ENCODE measurements at places on chromosomes 16 and 17.

- H3K27ac ChIP-seq = peak overlapping the region; percentile 98
- DNase-seq = no peak
- peaks cover 20% of the 10 kb centered on the region for H3K36me3 ChIP-seq
- H3K27me3 ChIP-seq = no peaks in the 10 kb centered on the region
- H3K4me3 ChIP-seq = peak overlapping the region; percentile 98
Measured at GRCh38 chr17:7582396-7583252, 1.0 kb upstream of the MPDU1 start.

- H3K4me3 ChIP-seq = no peak within 1 kb of the TSS
- H3K27me3 ChIP-seq = no peaks in the 10 kb centered on the region
- no peaks in the 10 kb centered on the region for H3K4me1 ChIP-seq
- no peaks in the 10 kb centered on the region for H3K36me3 ChIP-seq
Measured at GRCh38 chr16:23302045-23302956, at the start of gene SCNN1B. TSS of gene SCNN1B (plus strand) at chr16:23302302. CDS start at chr16:23348600, 46,298 bp downstream.

DNA sequence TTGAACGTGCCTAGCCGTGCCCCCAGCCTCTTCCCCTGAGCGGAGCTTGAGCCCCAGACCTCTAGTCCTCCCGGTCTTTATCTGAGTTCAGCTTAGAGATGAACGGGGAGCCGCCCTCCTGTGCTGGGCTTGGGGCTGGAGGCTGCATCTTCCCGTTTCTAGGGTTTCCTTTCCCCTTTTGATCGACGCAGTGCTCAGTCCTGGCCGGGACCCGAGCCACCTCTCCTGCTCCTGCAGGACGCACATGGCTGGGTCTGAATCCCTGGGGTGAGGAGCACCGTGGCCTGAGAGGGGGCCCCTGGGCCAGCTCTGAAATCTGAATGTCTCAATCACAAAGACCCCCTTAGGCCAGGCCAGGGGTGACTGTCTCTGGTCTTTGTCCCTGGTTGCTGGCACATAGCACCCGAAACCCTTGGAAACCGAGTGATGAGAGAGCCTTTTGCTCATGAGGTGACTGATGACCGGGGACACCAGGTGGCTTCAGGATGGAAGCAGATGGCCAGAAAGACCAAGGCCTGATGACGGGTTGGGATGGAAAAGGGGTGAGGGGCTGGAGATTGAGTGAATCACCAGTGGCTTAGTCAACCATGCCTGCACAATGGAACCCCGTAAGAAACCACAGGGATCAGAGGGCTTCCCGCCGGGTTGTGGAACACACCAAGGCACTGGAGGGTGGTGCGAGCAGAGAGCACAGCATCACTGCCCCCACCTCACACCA lies 724 bp downstream of the GAA start:
- peak overlapping the region; percentile 67 for H3K27ac ChIP-seq
- no peaks in the 10 kb centered on the region for H3K27me3 ChIP-seq
- DNase-seq = no peak
- no peaks in the 10 kb centered on the region for H3K36me3 ChIP-seq

DNA sequence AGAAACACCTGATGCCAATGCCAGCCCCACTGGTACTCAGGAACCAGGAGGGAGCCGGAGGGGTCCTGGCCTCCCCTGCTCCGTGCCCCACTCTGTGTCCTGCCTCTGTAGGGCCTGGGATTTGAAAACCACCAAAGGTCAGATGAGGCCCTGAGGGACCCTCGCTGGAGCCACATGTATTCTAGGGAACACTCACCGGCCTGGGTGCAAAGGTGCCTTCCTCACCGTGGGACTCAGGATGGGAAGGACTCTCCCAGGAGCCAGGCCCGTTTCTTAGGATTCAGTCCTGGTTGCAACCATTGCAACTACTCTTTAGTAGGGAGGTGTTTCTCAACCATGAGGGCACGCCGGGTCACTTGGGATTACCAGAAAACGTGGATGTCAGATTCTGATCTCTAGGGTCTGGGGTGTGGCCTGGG lies 74.6 kb downstream of the N4BP1 start:
- no peaks in the 10 kb centered on the region for H3K27me3 ChIP-seq
- DNase-seq = no peak
- no peak overlapping the region for H3K4me3 ChIP-seq
- peaks cover 12% of the 10 kb centered on the region for H3K4me1 ChIP-seq
- H3K27ac ChIP-seq = no peak overlapping the region
- no peaks in the 10 kb centered on the region for H3K36me3 ChIP-seq

DNA sequence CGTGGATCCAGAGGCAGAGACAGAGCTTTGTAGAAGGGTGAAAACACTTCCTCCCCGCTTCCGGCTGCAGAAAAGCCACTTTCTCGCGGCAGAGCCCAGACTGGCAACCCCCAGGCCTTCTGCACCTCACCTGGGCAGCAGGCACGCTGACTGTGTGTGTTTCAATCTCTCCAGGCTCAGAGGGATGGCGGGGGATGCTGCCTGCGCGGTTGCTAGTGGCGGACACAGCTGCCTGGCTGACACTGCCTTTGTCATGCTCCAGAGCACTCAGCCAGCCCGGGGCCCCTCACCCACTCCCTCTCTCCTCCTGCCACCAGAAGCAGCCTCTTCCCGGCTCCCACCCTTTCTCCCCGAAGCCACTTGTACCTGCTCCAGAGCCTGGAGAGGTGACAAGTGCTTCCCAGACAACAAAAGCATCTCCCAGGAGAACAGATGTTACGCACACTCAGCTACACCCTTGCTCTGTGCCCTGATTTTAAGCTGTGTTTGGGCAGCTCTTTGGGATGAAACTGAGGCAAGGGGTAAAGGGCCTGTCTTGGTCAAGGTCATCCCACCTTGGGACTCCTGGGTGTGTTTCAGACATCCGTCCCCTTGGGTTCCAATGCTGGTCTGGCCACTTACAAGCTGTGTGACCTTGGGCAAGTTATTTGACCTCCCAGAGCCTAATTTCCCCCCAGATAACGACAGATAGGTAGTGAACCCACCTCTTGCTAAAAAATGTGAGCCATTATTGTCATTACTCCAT lies 9.2 kb upstream of the GLIS2 start:
- H3K4me3 ChIP-seq = peak overlapping the region; percentile 91
- peak; percentile 74 for DNase-seq
- H3K27ac ChIP-seq = peak overlapping the region; percentile 91
- no peaks in the 10 kb centered on the region for H3K36me3 ChIP-seq

- no peaks in the 10 kb centered on the region for H3K36me3 ChIP-seq
- no peak for DNase-seq
- H3K27me3 ChIP-seq = no peaks in the 10 kb centered on the region
Measured at GRCh38 chr16:85019659-85020245, 7.8 kb upstream of the KIAA0513 start.

GRCh38 chr17:16415031-16415924 lies at the start of gene TRPV2:
TSS of gene TRPV2 (plus strand) at chr17:16415571. CDS start at chr17:16417669, 2,098 bp downstream.
- H3K27me3 ChIP-seq = no peaks in the 10 kb centered on the region
- peak within 1 kb of the TSS; percentile 96 for H3K4me3 ChIP-seq
- H3K4me1 ChIP-seq = peaks cover 50% of the 10 kb centered on the region

- no peaks in the 10 kb centered on the region for H3K27me3 ChIP-seq
- H3K27ac ChIP-seq = no peak overlapping the region
- H3K36me3 ChIP-seq = peaks cover 14% of the 10 kb centered on the region
- peaks cover 32% of the 10 kb centered on the region for H3K4me1 ChIP-seq
Measured at GRCh38 chr16:11050944-11051343, 106.6 kb downstream of the CLEC16A start.

DNA sequence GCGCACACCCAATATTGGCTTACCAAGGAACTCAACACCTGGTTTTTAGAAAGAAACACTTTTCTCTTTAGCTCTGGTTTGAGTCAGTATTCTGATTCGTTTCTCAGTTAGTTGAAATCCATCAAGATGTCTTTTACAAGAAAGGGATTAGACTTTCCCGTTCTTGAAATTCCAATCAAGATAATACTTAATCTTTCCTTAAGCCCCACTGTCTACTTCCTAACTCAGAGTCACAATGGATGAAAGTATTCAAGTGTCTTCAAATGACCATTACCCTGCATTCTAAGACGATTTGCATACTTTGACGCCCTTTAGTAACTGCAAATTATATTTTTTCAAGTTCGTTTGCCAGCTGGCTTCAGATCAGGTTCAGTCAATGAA lies 189.8 kb downstream of the USP22 start:
- no peak for DNase-seq
- H3K36me3 ChIP-seq = no peaks in the 10 kb centered on the region
- H3K27me3 ChIP-seq = no peaks in the 10 kb centered on the region
- no peak overlapping the region for H3K4me3 ChIP-seq
- peaks cover 4% of the 10 kb centered on the region for H3K4me1 ChIP-seq

GRCh38 chr17:3935825-3936355 lies 19.6 kb upstream of the P2RX1 start:
- peaks cover 53% of the 10 kb centered on the region for H3K36me3 ChIP-seq
- no peak overlapping the region for H3K4me3 ChIP-seq
- no peaks in the 10 kb centered on the region for H3K4me1 ChIP-seq
- no peak for DNase-seq
- no peak overlapping the region for H3K27ac ChIP-seq
- no peaks in the 10 kb centered on the region for H3K27me3 ChIP-seq

- no peak overlapping the region for H3K4me3 ChIP-seq
- H3K36me3 ChIP-seq = no peaks in the 10 kb centered on the region
- no peak for DNase-seq
Measured at GRCh38 chr17:41343029-41343428, 7.6 kb downstream of the KRT33A start.

DNA sequence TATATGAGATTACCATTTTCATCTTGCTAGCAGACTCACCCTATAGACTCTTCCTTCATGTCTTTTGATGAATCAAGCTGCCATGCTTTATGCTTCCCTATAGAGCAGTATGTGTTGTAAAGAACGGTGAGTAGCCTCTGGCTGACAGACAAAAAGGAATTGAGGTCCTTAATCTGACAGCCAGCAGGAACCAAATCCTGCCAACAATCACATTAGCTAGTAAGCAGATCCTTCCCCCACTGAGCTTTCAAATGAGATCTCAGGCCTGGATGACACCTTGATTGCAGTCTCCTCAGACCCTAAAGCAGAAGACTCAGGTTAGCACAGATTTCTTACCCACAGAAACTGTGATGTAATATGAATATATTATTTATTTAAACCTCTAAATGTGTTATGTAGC lies 577.0 kb downstream of the CDH11 start:
- H3K36me3 ChIP-seq = no peaks in the 10 kb centered on the region
- no peak overlapping the region for H3K27ac ChIP-seq
- H3K4me1 ChIP-seq = no peaks in the 10 kb centered on the region
- no peak for DNase-seq
- no peak overlapping the region for H3K4me3 ChIP-seq

DNA sequence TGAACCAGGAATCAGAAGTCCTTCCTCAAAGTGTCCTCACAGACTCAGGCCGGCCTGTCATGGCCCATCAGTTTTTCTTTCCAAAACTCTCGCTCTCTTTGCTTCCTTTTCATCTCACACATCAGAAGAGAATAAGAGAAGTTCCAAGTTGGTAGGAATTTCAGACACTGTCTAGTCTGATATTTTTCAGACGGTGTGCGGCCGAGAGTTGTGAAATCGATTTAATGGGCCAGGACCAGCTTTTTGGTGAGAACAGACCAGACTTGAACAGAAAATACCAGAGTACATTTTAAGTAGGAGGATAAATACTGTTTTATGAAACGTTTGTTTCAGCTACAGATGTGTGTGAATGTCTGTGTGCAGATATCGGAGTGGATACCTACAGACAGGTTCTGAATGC lies 24.8 kb upstream of the RCVRN start:
- no peaks in the 10 kb centered on the region for H3K36me3 ChIP-seq
- H3K27ac ChIP-seq = no peak overlapping the region
- DNase-seq = no peak
- no peak overlapping the region for H3K4me3 ChIP-seq
- no peaks in the 10 kb centered on the region for H3K4me1 ChIP-seq
